ENCODE measurements at places on chromosomes 7 and 10.

GRCh38 chr10:132591166-132591971 is 53.8 kb downstream of the INPP5A start:
- no peak for DNase-seq

- no peak for DNase-seq
Observed at GRCh38 chr7:55202150-55202913, 162.8 kb upstream of the LANCL2 start.

GRCh38 chr10:42734536-42734935 is 48.1 kb upstream of the BMS1 start:
- DNase-seq, result no peak

GRCh38 chr10:6607778-6608177 is 27.7 kb upstream of the PRKCQ start:
- DNase-seq, result no peak

DNA sequence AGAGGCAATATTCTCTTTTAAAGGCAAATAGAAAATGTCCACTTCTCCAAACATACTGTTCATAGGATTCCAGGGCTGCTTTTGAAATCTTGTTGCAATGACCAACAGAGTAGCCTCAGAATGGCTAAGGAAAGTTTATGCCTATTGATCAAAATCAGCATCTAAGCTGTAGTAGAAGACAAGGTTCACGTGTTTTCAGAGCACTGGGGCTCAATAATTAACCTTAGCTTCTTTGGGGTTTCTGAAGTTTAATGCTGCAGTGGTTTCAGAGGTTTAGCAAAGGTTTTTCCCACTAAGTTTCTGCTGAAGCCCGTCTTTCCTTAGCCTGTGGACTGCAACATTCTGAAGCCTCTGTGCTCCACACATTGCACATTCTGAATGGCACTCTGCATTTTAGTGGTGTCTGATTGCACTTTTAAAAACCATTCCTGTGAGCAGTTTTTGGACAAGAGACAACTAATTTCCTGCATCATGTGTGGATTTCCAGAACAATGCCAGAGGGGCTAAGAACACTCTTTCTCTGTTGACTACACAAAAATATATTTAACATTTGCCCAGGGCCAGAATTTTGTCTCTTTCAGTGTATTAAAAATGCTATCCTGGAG is 342.5 kb downstream of the PTEN start:
- DNase-seq, result no peak

DNA sequence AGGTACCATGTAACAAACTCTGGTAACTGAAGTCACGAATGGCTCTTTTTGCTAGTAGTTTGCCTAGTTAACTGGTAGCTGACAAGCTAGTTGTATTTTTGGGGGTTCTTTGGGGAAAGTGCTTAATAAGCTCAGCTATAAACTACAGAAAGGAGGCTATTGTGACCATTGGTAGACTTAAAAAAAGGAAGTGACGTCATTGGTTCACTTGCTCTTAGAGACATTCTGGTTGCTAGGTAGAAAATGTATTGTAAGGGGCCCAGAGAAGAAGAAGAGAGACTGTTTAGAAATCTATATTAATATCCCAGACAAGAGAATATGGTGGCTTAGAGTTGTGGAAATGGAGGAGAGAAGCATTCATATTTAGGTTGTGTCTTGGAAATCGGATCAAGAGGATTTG is 103.0 kb downstream of the NXPH1 start:
- no peak for DNase-seq

- no peak for DNase-seq
Observed at GRCh38 chr7:99420986-99421385, 12.2 kb downstream of the BUD31 start.

DNA sequence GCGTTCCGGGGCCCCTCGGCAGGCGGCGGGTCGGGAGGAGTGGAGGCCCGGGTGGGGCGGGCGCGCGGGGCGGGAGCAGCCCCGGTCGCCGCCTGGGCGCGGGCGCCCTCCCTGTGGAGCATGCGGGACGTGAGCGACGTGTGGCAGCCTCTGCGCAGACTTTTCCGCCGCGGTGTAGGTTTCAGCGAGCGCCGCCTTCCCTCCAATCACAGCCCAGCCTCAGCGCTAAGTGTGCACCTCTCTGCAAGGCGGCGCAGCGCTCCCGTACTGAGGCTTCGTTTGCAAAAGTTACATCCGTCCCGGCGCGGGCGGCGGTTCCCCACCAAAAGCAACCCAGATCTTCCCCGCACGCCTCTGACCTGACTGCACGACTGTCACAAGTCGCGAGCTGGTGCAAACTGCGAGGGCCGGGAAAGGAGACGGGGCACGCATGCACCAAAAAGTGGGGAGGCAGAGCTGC is 1.2 kb upstream of the PFKFB3 start:
- peak; percentile 66 for DNase-seq

Measured in activated T-cell treated with anti-CD3 and anti-CD28 coated beads for 4 hours (primary cell).